Effector memory CD8-positive, alpha-beta T cell (primary cell): ENCODE measurements at places on chromosomes 1 and 21.

GRCh38 chr1:10509809-10510509, 35.2 kb downstream of the PEX14 start:
- DNase-seq: no peak

DNA sequence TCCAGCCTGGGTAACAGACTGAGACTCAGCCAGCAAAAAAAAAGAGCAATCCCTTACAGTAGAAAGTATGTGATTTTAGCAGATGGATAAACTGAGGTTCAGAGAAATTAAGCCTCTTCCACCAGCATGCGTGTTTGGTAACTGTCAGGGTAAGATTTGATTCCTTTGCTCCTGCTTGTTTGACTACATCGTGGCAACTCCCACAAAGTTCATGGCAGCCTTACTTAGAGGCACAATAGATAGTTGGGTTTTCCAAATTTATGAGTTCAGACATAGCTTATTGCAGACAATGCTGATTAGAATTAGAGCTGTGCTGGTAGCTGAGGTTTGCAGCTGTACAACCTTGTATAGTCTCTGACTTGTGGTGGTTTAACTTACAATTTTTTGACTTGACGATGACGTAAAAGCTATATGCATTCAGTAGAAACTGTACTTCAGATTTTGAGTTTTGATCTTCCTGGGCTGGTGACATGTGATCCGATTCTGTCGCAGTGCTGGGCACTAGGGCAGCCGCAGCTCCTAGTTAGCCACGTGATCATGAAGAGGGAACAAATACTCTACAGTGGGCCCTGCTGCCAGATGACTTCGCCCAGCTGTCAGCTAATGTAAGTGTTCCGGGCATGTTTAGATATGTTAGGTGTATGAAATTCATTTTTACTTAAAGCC, 167.8 kb downstream of the DHRS3 start:
- DNase-seq: no peak

DNA sequence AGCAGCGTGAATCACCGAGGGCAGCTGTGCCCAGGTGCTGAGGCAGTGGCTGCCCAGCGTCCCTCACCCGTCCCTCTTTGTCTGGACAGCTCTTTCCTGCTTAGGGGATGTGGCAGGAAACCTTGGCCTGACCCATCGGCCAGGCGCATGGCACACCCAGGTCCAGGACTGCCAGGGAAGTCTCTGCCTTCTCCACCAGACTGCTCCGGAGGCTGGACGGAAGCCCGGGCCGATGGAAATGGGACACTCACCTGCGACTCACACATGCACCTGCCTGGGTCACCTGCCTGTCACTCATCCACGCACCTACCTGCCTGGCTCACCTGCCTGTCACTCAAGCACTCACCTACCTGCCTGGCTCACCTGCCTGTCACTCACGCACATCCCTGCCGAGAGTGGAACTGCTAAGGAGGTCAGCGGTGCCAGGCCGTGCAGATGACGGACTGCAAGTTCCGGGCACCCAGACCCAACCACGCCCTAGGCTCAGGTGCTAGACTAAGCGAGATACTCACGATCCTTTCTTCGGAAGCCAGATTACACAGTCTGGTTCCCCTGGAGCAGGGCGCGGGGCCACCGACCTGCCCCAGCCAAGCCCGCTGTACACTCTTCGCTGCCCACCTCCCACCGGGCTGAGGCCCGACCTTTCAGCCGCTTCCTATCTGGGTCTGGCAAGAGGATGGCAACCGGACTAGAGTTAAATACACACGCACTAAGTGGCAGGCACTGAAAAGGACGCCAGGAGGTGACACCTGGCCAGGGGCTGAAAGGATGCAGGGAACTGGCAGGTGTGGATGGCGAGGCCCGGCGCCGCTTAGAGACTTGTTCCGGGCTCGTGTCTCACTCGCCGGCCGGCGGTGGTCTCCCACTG, 1.1 kb downstream of the UBE2J2 start:
- no peak for DNase-seq

DNA sequence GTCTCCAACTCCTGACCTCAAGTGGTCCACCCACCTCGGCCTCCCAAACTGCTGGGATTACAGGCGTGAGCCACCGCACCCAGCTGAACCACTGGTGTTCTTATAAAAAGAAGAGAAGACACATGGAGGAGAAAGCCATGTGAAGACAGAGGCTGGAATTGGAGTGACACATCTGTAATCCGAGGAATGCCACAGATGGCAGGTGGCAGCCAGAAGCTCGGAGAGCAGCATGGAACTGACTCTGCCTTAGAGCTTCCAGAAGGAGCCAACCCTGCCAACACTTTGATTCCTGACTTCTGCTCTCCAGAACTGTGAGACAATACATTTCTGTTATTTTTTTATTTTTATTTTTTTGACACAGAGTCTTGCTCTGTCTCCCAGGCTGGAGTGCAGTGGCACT, 59.0 kb upstream of the ATP2B4 start:
- no peak for DNase-seq

- no peak for DNase-seq
Observed at GRCh38 chr1:229819091-229819490, 193.0 kb downstream of the URB2 start.

- DNase-seq: no peak
Observed at GRCh38 chr21:22201126-22201525, 1202.9 kb downstream of the NCAM2 start.

GRCh38 chr1:212162635-212163034, 122.6 kb upstream of the PPP2R5A start:
- DNase-seq: no peak

DNA sequence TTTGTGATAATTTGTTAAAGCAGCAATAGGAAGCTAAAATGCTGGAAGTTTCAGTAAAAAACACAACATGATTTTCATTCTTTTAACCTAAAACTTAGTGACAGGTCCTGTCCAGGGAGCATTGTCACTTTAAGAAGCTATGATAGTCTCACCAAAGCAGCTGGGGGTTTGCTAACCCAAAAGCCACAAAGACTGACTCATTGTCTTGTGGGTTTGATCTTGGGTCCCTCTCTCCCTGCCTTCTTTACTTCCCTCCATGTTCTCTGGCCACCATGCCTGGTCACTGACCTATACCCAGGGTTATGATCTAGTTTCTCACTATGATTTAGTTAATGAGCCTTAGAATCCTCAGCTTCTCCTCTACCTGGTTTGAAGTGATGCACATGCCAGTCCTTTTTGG, 213.5 kb upstream of the PTGFR start:
- DNase-seq: no peak

DNA sequence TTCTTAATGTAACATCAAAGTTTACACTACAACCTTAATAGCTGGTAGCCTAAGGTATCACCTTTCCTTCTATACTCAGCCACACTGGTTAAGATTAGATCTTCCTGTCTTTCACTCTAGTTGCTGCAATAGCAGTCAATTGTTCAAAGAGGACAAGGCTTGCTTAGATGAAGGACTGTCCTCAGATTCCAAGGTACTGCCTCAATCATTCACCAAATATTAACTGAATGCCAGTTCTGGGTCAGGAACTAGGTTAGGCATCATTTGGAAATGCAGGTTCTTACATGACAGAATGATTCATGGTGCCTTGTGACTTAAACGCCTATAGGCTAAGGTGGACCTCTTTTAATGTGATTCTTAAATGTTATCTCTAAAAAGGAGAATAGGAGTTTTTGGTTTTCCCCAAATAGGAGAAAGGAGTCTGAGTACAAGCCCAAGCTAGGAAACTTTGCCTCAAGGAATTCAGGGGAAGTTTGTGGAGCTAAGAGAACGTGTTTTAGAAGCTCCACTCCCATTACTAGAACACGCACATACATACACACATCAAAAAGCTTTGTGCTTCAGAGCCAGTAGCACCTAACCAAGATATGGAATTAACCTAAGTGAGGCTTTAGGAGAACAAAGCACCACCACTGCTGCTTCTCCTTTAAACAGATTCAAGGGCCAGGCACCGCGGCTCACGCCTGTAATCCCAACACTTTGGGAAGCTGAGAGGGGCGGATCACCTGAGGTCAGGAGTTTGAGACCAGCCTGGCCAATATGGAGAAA, 8.5 kb upstream of the WDR47 start:
- no peak for DNase-seq

- no peak for DNase-seq
Observed at GRCh38 chr21:28380241-28380640, 612.4 kb downstream of the LTN1 start.

- DNase-seq: no peak
Observed at GRCh38 chr1:194538453-194538852, 1352.0 kb upstream of the B3GALT2 start.

- no peak for DNase-seq
Observed at GRCh38 chr1:201305815-201306214, 22.5 kb downstream of the PKP1 start.

DNA sequence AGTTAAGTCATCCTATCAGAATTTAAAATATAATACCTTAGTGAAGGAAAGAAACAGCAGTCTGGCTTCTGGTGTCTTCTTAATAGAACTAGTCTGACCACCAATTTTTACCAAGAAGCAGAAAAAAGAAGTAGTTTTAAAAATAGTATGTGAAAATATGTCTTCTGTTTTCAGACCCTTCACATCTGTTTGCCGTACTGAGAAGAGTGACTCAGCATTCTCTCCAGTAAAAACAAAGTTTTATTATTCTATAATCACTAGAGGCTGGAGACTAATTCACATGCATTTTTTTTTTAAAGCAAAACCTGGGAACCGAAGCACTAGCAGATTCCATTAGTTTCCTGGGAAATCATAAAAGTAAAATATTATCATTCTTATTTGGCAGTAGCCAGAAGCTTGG, 163.8 kb downstream of the COL24A1 start:
- no peak for DNase-seq

GRCh38 chr1:58657082-58657481, 42.8 kb downstream of the MYSM1 start:
- no peak for DNase-seq

GRCh38 chr1:153540394-153541361, at the start of gene S100A5:
TSS of gene S100A5 (minus strand) at chr1:153540934. CDS start at chr1:153540191, 743 bp downstream.
- DNase-seq: peak; percentile 41

DNA sequence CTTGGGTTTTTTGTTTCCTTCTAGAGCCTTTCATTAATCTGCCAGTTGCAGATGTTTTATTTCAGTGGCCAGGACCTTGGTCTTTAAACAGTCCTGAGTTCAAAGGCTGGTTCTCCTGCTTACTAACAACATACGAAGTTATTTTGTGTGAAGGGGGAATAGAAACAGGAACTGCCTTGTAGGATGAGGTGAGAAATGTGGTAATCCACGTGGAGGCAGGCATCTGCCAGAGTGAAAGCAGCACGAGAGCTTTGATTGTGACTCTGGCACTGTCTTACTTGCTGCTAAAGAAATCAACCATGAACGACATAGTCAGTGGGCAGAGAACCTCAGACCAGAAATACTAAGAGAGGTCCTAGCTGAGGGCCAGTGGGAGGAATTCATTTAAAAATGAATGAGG, 30.4 kb downstream of the TMEM63A start:
- peak; percentile 19 for DNase-seq

GRCh38 chr1:57262472-57262871, 161.4 kb downstream of the DAB1 start:
- DNase-seq: no peak

GRCh38 chr1:219724440-219724839, 111.5 kb upstream of the ZC3H11B start:
- no peak for DNase-seq

DNA sequence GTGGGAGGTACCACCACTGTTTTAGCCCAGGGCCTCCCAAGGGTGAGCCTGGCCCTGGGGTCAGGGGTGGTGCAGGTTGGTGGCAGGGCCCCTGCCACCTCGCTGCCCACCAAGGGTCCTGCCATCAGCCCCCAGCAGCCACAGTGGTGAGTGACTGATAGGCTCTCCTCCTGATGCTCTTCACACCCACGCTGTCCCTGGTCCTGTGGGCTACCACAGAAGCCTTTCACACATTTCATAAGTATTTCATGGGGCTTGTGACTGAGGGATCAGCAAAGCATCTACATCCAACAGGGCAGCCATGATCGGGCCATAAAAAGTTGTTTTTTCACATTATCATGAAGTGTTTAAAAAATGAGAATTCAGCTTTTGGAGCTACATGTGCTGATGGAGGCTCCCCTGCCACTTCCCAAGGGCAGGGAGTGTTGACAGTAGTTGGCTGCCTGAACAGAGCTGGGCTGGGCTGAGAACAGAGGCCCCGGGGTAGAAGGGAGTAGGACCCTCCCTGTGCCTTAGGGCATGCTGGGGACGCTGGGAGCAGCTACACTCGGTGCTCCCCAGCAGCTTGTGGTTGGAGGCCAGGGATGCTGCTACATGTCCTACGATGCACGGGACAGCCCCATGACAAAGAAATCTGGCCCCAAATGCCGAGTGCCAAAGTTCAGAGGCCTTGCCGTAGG, 73.1 kb upstream of the TMEM51 start:
- DNase-seq: no peak

DNA sequence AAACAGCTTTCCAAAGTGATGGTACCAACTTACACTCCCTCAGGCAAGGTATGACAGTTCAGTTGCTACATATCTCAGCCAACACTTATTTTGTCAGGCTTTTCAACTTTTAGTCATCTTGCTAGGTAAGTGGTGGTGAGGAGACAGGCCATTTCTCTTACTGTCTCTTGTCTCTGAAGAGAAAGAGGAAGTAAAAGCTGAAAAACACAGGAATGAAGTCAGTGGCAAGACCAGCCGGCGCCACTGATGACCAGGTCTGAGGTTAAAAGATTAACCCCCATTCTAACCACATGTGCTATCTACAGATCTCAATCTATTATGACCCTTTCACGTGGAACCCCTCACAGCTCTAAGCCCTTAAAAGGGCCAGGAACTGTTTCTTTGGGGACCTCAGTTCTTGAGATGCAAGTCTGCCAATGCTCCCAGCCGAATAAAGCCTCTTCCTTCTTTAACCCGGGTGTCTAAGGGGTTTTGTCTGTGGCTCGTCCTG, 4.2 kb downstream of the ADCY10 start:
- no peak for DNase-seq

DNA sequence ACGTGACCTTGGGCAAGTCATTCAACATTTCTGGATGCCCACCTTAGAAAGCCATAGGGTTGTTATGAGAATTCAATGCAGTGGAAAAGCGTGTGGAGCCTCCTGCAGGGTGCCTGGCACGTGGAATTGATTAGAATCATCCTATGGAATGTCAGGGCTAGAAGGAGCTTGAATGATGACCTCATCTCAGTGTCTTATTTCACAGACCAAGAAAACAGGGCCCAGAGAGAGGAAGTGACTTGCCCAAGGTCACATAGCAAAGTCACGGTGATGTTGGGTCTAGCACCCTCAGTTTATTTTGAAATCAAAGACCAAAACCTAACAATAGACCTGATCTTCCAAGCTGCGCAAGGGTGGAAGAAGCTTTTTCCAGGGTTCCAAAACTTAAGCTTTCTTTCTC, 6.0 kb downstream of the TRABD2B start:
- DNase-seq: no peak

DNA sequence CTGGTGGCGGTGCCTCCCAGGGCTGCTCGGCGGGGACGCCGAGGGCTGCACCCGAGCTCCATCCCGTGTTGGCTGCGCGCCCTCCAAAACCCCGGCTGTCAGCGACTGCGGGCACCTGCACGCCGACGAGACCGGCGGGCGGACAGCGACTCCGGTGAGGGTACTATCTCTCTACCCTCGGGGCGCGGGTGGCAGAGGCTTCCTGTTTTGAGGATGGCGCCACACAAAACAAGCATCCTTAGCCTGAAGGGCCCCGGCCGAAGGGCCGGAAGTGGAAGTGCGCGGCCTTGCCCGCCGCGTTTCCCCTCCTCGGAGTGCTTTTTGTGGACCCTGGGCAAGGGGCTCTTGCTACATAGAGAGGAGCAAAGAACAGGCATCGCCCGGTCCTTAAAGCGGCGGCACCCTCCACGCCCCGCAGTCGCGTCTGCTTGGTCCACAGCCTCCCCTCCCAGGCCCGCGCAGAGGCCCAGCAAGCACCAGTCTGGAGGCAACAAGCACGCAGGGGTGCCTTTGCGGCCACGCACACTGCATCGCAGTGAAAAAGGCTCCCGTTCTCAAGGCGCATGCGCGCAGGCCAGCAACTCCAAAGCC, 561 bp upstream of the COQ8A start:
- DNase-seq: peak; percentile 59
